Dorsolateral prefrontal cortex (tissue), 122 donors: ENCODE measurements at places on chromosomes 6 and 20. TPM values are rescaled to one million over a fixed set of nuclear protein-coding genes. Genes with fewer than 3 reads are reported as not detected.

LY6G6D gene
- total RNA-seq, result not detected

EYS gene
- 1.2 TPM for total RNA-seq

TNFRSF6B gene
- 4.5 TPM for total RNA-seq

CRYBG1 gene
- 1.2 TPM for total RNA-seq

EPPIN gene
- total RNA-seq, result not detected

CLPSL1 gene
- 1.8 TPM for total RNA-seq

GPR6 gene
- 0.96 TPM for total RNA-seq

ADGRF1 gene
- not detected for total RNA-seq

OR2H1 gene
- not detected for total RNA-seq

LY6G6C gene
- not detected for total RNA-seq

ACTL10 gene
- not detected for total RNA-seq

ISM1 gene
- total RNA-seq, result 1.0 TPM

FERMT1 gene
- 3.7 TPM for total RNA-seq

SLC17A3 gene
- not detected for total RNA-seq

CLVS2 gene
- total RNA-seq, result 44.8 TPM

HLA-F gene
- 32.3 TPM for total RNA-seq

OOEP gene
- total RNA-seq, result not detected

SERPINB6 gene
- total RNA-seq, result 66.0 TPM

ECT2L gene
- total RNA-seq, result 0.28 TPM

RIMS4 gene
- 69.9 TPM for total RNA-seq

KCNB1 gene
- total RNA-seq, result 99.0 TPM

APOBEC2 gene
- not detected for total RNA-seq

MYBL2 gene
- total RNA-seq, result 0.22 TPM

ABCC10 gene
- total RNA-seq, result 46.8 TPM

PRDM13 gene
- total RNA-seq, result not detected

MAP7 gene
- total RNA-seq, result 90.7 TPM

GTSF1L gene
- total RNA-seq, result not detected

ATP6V1G2 gene
- 293 TPM for total RNA-seq

CGAS gene
- 1.4 TPM for total RNA-seq

TNNC2 gene
- total RNA-seq, result 2.4 TPM

SRSF12 gene
- total RNA-seq, result 14.0 TPM

PRRT1 gene
- 57.4 TPM for total RNA-seq

SCUBE3 gene
- 0.46 TPM for total RNA-seq

C20orf141 gene
- total RNA-seq, result not detected

OVOL2 gene
- total RNA-seq, result 4.8 TPM

CNR1 gene
- total RNA-seq, result 66.9 TPM

RAET1L gene
- total RNA-seq, result not detected

CALHM4 gene
- total RNA-seq, result not detected

OTOR gene
- total RNA-seq, result not detected

SOBP gene
- total RNA-seq, result 57.2 TPM
